ENCODE measurements at places on chromosomes 6 and 20.
A peak's percentile ranks its signal among the peaks of the same experiment; 100 is the strongest.

DNA sequence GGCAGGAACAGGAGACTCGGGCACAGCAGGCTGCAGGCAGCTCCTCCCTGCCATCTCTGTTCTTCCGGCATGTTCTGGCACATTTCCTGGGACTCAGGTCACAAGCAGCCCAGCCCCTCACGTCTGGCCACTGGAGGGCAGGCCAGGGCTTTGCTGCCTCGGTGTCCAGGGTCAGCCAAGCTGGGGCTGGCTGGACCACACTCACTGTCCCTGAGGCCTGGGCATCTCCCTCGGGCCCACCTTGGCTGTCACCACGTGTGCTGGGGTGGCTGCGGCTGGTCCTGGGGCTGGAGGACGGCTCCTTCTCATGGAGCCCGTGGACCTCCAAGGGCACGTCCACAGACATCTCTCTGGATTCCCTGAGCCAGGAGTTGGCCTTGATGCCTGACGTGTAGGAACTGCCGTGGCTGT is 18.5 kb downstream of the FRMD1 start:
- DNase-seq = no peak

GRCh38 chr6:169905041-169905807 is 153.8 kb downstream of the ERMARD start:
- DNase-seq = no peak

DNA sequence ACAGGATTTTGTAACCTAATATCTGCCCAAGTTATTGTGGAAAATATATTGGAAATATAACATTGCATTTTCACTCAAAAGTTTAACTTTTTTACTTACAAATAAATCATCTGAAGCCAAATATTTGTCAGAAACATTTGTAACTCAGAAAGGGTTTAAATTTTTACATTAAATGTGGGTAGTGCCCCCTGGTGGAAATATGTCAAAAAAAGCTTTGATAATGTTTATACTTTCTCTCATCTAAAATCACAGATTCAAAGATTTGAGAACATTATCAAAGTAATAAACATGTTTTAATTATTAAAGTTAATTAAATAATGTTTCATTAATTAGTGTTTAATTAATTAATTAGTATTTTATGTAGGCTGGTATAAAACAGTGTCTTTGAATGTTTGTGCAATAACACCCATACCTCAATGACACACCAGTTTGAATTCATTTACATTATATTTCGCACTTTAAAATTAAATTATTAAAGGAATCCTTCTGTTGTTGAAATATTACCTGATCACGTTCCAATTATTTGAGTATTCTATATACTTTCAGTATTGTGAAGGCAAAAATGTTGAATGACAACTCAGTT is 320.1 kb upstream of the FKBP1C start:
- no peak for DNase-seq

DNA sequence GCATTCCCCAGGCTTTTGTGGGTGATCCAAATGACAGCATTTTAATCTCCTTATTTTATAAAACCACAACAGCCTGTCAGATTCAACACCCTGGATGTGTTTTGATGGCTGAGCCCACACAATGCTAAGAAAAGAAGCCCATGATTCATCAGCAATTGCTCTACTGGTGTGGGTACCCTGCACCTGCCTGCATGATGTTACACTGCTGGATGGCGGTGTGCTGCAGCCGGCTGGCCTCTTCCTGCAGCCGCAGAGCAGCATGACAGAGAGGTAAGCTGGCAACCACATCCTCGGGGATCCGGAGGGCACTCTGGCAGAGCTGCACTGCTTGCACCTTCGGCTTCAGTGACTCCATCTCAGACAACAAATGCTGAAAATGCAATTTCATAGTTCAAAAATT is 327.5 kb downstream of the SYNE1 start:
- peak; percentile 80 for DNase-seq

DNA sequence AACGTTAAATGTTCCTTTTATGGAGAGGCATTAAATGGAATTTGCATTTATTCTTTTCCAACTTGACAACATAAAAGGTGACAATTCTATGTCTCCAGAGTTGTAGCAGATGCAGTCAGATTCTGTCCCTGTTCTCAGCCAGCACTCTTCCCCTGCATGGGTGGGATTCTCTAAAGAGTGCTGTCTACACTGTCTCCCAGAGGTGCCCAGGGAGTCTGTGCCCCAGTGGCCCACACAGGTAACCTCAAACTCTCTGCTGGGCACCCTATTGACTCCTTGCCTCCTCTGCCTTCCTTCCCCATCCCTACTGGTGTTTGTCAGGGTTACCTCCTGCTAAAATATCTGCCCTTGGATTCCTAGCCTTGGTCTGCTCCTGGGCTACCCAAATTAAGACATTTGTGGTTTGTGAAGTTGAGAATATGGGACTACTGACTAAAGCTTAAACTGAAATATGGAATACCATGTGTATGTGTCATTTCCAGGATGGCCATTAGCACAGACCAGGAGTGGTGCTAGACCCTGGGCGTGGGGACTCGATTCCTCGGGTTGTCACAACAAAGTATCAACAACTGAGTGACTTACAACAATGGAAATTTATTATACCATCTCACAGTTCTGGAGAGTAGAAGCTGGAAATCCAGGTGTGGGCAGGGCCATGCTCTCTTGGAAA is 284.7 kb downstream of the CDH26 start:
- DNase-seq = no peak

Data from activated CD4-positive, alpha-beta T cell treated with anti-CD3 and anti-CD28 coated beads, Interleukin-2, amount 50 U/mL, for 16 hours (primary cell).